ENCODE measurements at places on chromosomes 1 and 21.

- peak; percentile 44 for DNase-seq
These were observed 7.0 kb downstream of the PTCH2 start for GRCh38 chr1:44835738-44836675.

DNA sequence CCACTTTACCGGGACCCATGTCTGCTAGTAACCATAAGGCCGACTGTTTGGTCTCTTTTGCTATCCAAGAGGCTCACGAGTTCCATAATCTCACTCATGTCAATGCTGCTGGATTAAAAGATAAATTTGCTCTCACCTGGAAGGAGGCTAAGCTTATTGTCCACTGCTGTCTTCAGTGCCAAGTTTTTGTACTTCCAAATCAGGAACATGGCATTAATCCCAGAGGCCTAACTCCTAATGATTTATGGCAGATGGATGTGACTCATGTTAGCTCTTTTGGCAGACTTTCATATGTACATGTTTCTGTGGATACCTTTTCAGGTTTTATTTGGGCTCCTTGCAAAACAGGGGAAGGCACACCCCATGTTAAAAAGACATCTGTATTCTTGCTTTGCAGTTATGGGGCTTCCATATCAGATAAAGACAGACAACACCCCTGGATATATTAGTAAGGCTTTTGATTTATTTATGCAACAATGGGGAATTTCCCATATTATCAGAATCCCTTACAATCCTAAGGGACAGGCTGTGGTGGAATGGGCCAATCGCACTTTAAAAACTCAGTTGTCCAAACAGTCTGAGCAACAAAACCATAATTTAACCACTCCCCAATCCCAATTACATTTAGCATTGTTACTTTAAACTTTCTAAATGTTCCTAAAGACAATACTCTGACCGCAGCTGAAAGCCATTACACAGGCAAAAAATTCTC lies 162.7 kb downstream of the IER5 start:
- DNase-seq = no peak

GRCh38 chr1:3066826-3067225 lies 2.2 kb upstream of the PRDM16 start:
- DNase-seq = no peak

DNA sequence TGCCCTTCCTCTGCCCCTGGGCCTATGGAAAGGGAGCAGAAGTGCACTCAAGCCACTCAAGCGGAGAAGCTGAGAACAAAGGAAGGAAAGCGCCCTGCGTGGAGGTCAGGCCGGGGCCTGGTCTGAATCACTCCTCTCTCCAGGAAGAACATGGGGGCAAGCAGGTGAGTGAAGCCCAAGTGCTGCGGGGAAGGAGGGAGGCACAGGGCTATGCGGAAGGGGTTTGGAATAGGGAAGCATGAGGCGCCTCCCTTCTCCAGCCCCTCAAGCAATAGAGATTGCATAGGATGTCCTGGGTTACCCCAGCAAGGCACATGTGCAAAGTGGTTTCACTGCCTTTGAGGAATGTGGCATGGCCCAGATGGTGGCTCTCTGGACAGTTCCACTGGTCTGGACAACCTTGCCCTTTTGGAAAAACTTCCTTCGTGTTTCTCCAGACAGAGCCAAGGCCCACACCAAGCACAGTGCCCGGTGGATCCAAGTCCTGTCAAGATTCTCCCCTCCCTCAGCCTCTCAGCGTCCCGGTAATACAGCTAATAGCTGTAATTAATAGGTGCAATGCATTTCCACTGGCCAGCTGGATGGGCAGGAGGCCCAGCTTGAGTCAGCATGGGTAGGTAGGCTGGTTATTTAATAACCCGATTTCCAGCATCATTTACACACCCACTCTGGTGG lies 13.7 kb downstream of the BLACAT1 start:
- DNase-seq = no peak

GRCh38 chr1:119549719-119550132 lies 42.7 kb downstream of the HSD3B1 start:
- no peak for DNase-seq

DNA sequence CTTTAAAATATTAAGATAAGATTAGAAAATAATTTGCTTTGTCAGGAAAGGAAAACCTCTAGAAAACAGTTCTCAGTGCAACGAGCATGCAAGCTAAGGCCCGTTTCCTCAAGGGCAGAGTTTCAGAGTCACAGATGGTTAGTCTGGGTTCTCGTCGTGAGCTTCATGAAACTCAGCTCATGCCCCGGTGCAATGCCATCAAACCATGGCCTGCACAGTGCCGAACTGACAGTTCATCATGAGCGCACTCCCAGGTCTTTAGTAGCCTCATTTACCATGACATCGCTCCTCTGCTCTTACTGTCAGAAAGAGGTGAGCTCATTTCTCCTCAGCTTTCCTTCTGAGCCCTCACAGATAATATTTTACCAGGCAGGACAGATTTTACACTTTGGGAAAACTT lies 319.2 kb downstream of the NTNG1 start:
- DNase-seq = peak; percentile 9

DNA sequence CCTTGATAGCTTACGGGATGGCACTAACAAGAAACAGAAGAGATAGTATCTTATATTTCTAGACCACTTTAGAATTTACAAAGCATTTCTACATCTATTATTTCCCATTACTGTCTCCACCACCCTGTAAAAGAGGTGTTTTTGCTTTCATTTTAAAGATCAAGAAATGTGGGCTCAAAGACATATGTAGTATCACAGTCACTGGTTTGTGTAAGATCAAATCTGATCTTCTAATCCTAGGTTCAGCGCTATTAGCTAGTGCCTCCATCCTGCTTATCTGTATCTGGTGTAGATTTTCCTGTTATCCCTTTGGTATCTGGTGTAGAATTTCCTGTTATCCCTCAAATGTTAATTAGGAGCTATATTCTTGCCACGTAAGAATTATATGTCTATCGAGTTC lies 23.6 kb upstream of the ZRANB2 start:
- no peak for DNase-seq

DNA sequence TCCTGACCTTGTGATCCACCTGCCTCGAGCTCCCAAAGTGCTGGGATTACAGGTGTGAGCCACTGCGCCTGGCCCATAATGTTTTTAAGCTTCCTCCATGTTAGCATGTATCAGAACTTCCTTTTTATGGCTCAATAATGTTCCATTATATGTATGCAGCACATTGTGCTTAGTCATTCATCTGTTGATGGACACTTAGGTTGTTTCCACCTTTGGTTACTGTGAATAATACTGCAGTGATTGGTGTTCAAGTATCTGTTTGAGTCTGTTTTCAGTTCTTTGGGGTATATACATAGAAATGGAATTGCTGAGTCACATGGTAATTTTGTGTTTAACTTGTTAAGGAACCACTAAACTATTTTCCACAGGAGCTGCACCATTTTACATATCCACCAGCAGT lies 17.7 kb downstream of the CMPK1 start:
- DNase-seq = peak; percentile 41

DNA sequence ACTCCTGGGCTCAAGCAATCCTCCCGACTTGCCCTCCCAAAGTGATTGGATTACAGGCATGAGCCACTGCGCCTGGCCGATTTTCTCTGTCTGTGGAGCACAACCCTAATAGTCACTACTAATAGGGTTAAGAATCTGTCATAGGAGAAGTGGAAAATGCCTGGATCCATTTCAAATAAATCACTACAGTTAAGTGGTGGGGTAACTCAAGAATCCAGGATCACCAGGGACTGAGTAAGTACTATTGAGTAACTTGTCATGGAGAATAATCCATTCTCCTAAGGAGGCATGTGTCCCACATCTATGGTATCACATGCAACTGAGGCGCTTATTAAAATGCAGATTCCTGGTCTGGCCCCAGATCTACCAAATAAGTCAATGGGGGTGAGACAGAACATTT lies 53.2 kb downstream of the OPTC start:
- DNase-seq = no peak

- no peak for DNase-seq
These were observed 138.6 kb downstream of the RERE start for GRCh38 chr1:8678673-8679394.

DNA sequence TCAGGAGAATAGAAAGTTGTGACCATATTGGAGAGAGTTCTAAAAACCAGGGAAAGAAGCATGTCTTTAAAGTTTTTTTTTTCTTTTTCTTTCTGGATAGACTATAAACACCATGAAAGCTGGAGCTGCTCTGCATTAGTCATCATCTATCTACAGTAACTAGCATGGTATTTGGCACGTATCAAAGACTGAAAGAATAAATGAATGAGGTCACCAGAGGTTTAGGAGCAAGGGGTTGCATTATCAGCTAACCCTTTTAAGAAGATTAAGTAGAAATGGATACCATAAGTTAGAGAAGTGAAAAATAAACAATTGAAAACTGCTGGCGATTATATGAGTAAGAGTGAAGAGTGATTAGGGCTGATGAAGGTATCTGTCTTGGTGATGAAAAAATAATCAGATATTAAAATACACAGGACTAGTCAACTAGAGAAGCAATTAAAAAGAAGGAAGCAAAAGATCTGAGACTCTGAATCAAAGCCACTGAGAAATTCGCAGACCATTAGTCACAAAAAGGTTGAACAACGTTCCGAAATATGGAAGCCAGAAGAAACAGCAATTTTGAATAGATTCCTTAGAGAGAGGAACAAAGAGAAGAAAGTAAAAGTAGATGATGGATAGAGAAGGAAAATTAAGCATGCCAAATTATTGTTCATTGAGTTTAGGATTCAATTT lies 536.4 kb downstream of the DPYD start:
- no peak for DNase-seq

DNA sequence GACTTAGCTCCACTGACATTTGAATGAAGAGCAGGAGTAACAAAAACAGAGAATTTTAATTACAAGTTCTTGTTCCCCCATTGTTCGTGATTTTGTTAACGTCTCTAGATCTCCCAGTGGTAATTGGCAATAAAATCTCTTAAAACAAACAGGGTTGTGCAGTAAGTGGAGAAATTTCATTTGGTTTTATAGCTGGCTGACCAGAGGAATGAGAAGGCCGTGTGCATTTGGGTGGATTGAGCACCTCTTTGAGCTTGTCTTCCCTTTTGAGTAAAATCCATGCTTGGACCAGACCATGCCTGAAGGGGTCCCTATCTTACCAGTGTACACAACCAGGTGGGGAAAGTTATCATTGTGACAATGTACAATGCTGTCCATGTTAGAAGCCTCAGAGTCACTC lies 137.8 kb downstream of the HIVEP3 start:
- no peak for DNase-seq

DNA sequence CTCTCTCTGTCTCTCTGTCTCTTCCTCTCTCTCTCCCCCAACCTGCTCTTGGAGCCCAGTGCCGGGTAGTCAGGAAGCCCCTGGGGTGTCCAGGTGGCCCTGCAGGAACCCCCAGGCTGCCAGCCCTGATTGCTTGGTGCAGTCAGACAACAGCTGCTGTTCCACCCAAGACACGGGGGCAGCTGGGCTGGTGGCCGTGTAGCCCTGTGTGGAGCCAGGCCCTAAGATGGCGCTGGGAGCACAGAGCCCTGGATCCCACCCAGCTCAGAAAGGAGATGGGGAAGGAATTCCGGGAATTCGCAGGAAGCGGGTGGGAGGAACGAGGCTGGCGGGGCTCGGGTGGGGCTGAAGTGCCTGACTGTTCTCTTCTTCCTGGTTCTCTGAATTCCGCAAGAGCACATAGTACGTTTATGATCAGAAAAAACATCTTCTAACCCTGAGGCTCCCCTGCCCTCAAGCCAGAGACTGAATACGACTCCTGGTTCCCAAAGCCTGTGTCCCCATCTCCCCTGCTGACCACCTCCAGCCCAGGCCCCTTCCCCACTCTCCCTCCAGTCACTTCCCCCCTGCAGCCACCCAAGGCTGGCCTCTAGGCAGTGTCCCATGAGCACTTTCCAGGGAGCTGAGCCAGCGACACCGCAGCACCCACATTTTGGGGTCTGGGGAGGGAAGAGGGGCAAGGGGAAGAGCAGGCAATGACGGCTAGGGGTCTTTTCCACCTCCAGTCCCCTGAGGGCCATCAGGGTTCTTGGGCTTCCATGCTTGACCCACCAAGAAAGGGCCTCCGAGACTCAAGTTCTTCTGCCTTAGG lies 55.0 kb downstream of the WNT9A start:
- DNase-seq = no peak

GRCh38 chr1:159953536-159954515 lies at the start of gene SLAMF9:
Gene SLAMF9 (minus strand): TSS chr1:159954237. CDS start chr1:159954137, 100 bp downstream.
- DNase-seq = no peak

DNA sequence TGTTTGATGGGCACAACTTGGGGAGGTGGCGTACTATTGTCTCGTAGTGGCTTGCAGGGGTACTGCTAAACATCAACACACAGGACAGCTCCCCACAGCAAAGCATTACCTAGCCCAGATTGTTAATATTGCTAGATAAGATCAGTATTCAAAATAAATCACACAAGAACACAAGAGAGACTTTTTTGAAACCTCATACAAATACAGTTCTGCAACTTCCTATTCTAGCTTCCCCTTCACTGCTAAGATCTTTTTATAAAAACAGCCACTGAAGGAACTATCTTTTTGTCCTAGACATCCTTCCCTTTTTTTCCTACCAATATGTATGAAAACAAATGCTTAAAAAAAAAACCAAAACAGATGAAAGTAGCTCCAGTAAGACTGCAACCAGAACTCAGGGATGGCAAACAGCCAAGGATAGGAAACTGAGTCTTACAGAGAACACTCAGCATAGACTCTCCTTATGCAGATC lies 137.8 kb upstream of the KRTAP19-8 start:
- no peak for DNase-seq

- DNase-seq = no peak
These were observed 26.6 kb upstream of the EXO1 start for GRCh38 chr1:241821363-241821762.

GRCh38 chr1:169102567-169102966 lies 3.9 kb upstream of the ATP1B1 start:
- DNase-seq = no peak

- DNase-seq = no peak
These were observed 1.5 kb downstream of the B4GALT2 start for GRCh38 chr1:43980255-43981134.

GRCh38 chr1:70092526-70092925 lies 112.9 kb downstream of the LRRC40 start:
- no peak for DNase-seq

- no peak for DNase-seq
These were observed 80.7 kb upstream of the COA6 start for GRCh38 chr1:234292548-234292947.

GRCh38 chr1:175840787-175841186 lies 97.4 kb upstream of the TNR start:
- no peak for DNase-seq

DNA sequence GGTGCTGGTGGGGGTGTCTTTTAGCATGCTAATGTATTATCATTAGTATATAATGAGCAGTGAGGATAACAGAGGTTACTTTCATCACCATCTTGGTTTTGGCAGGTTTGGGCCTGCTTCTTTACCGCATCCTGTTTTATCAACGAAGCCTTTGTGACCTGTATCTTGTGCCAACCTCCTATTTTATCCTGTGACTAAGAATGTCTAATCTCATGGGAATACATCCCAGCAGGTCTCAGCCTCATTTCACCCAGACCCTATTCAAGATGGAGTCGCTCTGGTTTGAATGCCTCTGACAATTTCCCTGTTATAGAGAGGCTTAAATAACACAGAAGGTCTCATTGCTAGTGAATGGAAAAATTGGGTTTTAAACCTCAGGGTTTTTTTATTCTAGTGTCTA lies 300.8 kb upstream of the PROX1 start:
- no peak for DNase-seq

Data from GM06990 (cell line).